ACHN (cell line): ENCODE measurements at places on chromosomes 6 and 20.
A peak's percentile ranks its signal among the peaks of the same experiment; 100 is the strongest.

DNA sequence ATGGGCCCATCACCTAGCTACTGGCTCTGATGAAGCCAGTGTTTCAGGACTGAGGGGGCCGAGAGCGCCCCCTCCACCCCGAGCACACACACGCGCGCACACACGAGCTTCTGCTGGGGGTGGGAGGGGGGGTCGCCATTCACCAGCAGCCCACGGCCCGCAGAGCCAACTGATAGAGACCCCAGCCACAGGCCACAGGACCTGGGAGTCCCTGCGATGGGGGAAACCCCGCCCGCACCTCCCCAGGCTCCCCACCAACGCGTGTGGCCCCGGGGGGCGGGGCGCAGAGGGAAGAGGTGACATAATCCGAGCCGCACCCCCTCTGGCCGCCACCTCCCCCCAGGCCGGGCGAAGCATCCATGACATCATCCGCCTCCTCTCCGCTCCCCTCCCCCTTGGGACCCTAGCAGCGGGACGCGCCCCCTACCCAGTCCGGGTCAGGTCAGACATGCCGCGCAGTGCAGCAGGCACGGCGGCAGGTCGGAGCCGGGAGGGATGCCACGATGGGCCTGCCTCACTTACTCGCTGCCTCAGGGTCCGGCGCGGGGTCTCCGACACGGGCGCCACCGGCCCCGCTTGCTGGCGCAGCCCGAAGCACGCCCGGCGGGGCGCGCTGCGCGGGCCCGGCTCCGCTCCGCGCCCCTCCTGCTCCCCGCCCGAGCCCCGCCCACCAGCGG is at the start of gene LZTS3:
Gene LZTS3, minus strand, starts transcription at position 617 of the 677 bp plus-strand sequence. CDS start 6,386 bp downstream, outside the sequence.
- peak; percentile 73 for DNase-seq

GRCh38 chr6:167237438-167238145 is 53.5 kb upstream of the UNC93A start:
- no peak for DNase-seq

DNA sequence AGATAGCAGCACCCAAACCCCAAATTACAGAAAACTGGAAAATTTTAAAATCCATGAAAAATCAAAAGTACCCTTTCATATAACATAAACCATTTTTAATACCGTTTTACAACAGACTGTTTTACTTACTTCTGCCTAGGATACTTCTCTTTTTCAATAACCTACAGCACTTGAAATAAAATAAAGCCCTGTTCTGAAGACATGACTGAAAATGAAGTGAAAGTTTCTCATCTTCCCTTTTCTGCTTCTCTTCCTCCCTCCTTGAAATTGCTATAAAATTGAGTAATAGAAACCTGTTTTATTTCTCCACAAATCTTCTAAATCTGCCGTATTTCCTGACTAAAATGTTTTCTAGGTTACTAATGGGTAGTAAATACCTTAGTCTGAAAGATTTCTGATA is 20.3 kb downstream of the MMS22L start:
- DNase-seq = no peak

DNA sequence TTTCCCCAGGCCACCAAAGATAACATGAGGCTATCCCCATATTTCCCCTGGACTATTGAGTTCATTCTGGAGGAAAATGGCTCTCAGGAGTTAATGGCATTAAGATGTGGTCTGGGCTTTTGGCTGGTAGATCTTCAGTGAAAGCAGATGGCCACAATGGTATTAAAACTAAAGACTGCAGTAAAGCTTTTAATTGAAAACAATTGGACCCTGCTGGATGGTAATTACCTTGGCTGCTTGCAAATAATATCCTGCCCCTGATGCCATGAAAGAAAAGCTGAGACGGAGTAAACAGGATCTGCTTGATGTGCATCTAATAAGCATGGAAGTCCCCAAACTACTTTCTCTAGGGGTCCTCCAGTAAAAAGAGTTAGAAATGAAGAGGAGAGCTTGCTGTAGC is 255.8 kb downstream of the QKI start:
- DNase-seq = no peak

GRCh38 chr20:17490501-17490900 is 40.7 kb downstream of the BFSP1 start:
- DNase-seq = no peak

DNA sequence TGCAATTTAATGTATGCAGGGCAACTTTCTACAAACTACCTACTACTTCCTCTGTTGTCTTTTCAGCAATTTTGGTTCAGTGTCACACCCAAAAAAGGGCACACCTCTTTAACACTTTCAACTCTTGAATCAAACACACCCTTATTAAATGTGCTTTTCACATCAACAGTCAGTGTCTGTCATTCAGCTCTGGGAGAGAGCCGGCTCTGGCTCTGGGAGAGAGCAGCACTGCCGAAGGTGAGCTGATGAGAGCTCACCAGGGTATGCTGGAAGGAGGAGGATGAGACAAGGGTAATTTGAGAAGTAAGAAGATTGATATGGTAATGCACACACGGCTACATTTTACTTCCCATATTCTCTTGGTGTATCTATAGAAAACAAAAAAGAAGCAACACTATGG is 134.3 kb downstream of the RTN4IP1 start:
- no peak for DNase-seq

GRCh38 chr20:380763-381580 is 412 bp downstream of the TRIB3 start:
- DNase-seq = peak; percentile 72
